Astrocyte of the cerebellum (primary cell): ENCODE measurements at places on chromosomes 7 and 10.

DNA sequence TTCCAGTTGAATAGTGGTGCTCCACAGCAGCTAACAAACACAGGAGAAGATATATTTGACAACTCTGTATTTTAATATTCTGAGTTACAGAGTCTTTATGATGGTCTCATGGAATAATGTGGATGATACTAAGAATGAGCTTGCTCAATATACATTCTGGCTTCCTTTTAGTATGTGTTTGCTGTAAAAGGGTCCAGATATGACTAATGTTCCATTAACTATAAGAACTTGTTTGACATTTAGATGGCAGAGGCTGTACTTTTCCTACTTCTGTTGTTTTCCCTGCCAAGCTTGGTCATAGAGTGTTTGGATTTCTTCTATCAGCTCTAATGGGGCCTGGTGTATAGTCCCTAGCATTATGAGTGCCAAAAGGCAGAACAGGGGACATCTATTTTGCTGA lies 61.5 kb upstream of the GPR22 start:
- no peak for DNase-seq

DNA sequence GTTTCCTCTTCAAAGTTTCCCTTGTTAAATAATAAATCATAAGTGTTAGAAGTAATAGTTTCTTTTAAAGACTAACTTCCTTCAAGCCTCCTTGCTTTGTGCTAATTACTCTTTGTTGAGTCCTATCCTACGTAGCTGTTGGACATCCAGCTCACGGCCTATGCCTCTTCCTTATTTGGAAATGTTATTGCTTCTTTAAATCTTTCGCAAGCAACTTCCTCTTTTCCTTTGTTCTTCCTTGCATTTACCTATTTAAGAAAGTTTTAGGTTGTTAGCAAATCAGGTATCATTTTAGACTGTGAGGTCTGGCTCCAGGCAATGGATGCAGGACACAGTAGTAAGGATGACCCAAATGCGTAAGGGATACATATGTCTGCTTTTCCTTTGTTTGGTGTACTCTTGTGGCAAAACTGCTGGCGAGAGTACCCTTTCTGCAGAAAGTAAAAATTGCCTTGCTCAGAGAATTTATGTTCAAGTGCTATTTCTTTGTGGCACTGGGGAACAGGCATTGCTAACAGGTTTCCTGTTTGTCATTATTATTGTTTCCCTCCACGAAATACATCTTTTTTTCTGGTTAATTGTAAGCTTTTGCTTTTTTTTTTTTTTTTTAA lies 110.5 kb downstream of the DYNC2I1 start:
- no peak for DNase-seq

DNA sequence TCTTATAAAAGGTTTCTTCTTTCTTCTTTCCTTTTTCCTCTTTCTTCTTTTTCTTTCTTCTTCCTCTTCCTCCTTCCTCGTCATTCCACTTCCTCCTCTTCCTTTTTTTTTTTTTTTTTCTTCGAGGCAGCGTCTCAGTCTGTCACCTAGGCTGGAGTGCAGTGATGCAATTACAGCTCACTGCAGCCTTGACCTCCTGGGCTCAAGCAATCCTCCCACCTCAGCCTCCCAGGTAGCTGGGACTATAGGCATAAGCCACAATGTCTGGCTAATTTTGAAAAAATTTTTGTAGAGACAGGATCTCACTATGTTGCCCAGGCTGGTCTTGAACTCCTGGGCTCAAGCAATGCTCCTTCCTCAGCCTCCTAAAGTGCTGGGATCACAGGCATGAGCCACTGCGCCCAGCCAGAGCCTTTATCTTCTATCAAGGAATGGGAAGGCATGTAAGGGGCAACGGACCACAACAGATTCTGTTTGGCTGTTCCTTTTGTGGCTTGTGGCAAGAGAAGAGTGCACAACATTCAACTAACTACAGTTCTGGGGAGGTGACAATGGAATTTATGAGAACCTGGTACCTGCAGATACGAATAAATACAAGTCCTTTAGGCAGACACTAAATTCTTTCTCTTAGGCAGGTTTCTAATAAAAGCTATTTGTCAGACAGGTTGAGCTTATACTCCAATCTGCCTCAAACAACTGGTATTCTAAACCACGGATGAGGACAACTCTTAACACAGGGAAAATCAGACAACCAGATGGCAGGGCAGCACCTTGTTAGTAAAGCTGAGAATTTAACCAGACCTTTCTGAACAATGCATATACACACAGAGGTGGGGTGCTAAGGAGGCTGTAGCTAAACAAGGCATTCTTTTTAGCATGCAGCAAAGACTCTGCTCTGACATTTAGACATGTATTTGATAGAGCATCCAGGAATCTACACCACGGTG lies 100.3 kb downstream of the DOCK4 start:
- DNase-seq, result no peak

- no peak for DNase-seq
These were observed 51.1 kb downstream of the ELFN1 start for GRCh38 chr7:1721047-1721690.

DNA sequence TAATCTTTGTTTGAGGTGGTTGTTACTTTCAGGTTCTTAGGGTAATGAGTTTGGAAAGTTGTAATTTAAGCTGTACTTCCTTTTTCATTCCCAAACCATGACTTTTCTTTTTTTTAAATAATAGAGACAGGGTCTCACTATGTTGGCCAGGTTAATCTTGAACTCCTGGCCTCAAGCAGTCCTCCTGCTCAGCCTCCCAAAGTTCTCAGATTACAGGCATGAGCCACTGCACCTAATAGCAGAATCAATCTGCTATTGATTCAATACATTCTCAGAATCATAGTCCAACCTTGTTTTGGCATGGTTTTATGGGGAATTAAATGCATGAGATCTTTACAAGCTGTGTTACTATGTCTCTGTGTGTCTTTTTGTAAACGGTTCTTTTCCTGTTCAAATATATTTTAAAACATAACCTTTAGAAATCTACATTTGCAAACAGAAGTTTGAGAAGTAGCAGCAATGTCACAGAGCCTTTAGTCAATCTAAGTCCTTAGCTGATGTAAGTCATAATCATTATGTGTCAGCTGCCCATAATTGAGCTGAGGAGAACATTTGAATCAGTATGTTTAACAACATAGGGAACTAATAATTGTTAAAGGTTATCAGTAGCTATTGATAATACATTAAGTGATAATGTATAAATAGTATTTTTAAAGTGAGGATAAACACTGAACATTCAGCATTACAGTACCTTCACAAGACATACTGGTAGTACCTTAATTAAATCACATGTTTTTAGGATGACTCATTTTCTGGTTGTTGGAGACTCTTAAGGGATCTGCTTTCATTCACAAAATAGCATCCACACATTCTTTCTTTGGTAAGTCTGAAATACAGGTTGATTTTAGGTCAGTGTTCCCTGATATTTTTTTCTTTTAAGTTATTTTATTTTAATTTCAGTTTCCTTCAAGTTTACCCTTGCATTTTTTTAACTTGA lies 8.8 kb downstream of the INPP5F start:
- peak; percentile 53 for DNase-seq

DNA sequence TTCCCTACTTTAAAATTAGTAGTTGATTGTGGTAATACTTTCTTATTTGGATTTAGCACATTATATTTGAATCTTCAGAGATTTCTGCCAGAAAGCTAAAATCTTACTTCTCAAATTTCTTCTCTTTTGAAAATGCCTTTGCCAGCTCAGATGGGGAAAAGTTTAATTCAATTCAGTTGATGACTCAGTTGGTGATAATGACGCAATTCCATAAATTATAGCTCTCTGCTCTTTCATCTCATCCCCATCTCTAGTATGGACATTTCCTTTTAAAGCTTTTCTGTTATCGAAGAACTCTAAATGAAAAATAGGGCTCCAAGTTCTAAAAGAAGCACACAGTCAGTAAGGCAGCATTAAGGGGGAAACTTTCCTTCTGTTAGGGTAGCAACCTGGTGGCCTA lies 25.5 kb downstream of the RNLS start:
- peak; percentile 57 for DNase-seq
